ENCODE measurements at places on chromosomes 16 and 17. TPM values are rescaled to one million over a fixed set of nuclear protein-coding genes. Genes with fewer than 3 reads are reported as not detected.

The ABCA8 gene
- not detected for total RNA-seq

The CDH3 gene
- total RNA-seq, result 3.9 TPM

The SIRT7 gene
- 22.0 TPM for total RNA-seq

The KRTAP9-4 gene
- not detected for total RNA-seq

The DRG2 gene
- 41.3 TPM for total RNA-seq

The CRYM gene
- not detected for total RNA-seq

- DNase-seq, result no peak
These were observed 432.3 kb downstream of the XYLT1 start for GRCh38 chr16:17038415-17038814.

DNA sequence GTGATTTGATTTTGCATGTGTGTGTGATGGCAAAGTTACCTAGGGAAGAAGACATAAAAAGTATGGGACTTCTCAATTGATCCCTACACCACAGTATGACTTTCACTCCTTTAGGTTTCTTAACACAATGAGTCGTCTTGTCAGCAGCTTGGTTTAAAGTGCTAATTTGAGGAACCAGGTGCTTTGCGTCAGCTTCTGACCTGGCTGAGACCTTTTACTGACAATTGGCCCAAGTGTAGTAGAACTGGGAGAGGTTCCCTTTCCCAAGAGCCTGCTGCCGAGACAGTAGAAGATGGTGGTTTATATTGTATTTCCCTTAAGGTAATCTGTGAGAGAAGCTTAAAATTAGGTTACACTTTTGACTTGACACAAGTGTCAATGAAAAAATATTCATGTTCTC is 54.9 kb downstream of the LDHD start:
- DNase-seq, result no peak

DNA sequence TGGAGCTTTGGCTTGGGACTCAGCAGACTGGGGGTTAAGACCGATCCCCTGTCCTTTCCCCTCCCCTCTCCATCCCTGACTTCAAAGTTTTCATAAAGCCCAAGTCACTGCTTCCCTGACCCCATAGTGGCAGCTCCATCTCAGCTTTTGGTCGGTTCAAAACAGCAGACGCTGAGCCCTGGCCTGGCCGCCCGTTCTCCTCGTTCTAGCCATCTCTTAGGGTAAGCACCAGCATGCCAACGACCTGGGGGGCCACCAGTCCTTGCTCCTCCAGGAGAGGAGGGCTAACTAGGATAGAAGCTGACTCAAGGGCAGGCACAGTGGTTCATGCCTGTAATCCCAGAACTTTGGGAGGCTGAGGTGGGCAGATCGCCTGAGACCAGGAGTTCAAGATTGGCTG is 1.5 kb upstream of the HIGD1B start:
- no peak for DNase-seq

GRCh38 chr17:41648411-41649195 is 24.2 kb upstream of the KRT17 start:
- peak; percentile 74 for DNase-seq

DNA sequence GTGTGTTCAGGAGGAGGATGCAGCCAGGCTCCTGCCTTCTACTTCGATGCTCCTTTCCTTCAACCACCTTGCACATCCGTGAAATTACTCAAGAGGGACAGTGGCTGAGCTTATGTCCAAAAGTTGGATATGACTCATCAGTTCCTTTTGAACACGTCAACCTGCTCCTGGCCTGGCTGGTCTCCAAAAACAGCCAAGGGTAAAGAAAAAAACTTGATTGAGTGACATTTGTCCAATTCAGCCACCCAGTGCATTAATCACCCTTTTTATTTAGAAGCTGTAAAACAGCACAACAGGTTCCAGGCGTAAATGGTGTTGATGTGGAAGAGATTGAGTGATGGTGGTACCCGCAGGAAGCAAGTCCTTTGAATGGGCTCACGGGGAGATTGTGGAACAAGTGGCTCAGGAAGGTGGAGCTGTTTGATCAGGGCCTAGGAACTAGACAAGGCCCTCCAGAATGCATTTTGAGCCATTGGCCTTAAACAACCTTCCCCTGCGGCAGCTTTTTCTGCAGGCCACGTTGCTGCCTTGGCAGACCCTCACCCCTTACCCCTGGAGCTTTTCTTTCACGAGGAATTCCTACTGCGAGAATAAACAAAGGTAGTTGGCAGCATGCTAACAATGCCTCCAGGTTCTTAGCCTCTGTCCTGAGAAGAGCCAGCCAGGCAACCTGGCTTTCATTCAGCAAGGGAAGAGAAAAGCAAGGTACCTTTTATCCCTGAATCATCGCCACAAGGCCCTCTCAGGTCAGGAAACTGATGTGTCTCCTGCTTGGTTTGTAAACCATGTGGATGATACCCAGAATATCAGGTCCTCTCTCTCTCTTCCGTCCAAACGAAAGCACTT is 173.3 kb upstream of the CACNG5 start:
- DNase-seq, result peak; percentile 92

- no peak for DNase-seq
These were observed 22.6 kb downstream of the TBC1D16 start for GRCh38 chr17:80012765-80013741.

DNA sequence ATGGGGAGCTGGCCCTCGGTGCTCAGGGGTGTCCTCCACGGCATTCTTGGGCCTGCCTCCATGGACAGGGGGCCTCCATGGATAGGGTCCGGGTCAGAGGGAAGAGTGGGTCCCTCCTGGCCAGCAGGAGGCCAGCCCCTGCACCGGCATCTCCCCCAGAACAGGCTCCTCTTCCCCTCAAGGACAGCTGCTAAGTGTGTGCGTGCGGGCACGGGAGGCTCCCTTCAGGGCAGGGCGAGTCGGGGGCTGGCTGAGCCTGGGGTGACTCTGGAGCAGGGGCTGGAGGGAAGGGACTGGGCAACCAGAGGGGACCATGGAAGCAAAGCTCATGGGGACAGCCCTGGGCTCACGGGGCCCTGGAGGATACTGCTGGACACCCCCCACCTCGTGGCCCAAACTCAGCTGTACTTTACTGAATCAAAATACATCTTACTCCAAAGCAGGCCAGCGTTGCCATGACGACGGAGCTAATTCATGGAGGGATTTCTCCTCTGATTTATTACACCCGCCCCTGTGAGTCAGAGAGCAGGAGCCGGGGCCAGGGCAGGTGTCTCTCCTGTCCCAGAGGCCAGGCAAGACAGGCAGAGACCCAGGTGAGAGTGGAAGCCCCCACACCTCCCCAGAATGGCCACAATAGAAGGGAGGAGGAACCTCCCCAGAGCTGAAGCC is 2.1 kb downstream of the CASKIN1 start:
- peak; percentile 90 for DNase-seq

DNA sequence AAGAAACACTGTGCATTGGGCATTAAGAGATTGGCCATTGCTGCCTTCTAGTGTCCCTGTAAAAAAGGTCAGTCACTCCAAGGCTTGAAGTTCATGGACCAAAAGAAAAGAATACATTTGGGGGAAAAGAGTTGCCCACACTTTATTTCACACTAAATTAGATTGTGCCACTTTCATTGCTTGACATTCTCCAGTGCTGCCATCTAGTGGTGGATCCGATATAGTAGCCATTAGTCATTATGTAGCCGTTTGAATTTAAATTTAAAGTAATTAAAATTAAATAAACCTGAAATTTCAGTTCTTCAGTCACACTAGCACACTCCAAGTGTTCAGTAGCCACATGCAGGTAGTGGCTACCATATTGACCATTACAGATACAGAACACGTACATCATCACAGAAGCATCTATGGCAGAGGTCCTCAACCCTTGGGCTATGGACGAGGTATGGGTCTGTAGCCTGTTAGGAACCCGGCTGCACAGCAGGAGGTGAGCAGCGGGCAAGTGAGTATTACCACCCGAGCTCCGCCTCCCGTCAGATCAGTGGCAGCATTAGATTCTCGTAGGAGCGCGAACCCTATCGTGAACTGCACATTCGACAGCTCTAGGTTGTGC is 21.9 kb upstream of the CDH5 start:
- peak; percentile 47 for DNase-seq

DNA sequence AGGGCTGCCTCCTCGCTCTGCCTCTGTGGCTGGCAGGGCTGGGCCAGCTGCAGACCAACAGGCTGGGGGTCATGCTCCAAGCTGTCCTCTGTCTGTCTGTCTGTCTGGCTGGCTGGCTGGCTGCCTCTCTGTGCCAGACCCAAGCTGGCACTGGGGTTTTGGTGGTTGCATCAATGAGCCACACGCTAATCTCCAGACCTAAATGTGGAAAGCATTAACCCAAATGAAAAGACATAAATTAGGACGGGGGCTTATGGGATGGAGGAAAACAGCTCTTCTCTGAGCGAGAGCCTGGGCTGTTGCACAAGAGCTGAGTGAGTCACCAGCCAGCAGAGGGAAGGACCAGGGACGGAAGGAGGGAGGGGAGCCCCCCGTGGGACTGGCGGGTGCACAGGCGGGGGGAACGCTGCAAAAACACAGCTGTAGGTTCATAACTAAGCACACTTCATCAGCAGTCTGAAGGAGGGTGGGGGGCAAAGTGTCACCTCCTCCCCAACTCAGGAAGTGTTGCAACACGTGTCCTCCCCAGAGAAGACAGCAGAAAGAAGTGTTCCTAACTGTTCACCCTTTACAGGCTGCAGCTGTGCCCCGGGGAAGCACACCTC is 83.4 kb downstream of the GAS7 start:
- peak; percentile 69 for DNase-seq

DNA sequence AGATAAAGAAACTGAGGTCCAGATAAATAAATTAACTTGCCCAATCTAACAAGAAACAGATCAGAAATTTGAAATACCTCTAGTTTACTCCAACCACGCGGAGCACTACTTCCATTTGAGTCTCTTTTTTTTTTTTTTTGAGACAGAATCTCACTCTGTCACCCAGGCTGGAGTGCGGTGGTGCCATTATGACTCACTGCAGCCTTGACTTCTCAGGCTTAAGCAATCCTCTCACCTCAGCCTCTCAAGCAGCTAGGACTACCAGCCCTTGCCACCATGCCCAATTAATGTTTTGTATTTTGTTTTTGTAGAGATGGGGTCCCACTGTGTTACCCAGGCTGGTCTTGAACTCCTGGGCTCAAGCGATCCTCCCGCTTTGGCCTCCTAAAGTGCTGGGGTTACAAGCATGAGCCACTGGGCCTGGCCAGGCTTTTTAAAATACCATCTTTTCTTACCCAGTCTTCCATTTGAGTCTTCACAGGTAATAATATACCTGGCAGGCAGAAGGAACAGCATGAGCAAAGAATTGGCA is 3.3 kb upstream of the NACA2 start:
- DNase-seq, result peak; percentile 52

DNA sequence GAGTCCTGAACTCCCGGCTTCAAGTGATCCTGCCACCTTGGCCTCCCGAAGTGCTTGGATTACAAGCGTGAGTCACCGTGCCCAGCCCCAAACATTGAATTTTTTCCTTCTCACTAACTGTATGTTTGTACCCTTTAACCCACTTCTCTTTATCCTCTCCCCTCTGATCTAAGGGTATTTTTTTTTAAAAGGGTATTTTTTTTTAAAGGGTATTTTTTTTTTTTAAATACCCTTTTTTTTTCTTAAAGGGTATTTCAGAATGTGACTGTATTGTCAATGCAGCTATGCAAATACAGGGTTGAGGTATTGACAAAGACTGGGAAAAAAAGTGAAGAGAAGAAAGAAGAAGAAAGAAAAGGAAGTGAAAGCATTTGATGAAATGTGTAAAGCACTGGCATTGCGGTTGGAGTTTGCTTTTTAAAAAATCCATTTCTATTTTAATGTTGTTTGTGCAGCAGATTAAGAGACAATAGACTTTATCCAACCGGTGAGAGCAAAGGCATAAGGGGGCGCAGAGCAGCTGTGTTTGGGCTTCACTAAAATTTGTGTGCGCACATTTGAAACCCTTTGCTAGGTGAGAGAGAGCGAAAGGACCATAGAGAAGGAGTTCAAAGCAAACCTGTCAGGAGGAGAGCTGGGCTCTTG is 42.4 kb downstream of the SYT17 start:
- DNase-seq, result peak; percentile 66

GRCh38 chr16:64907844-64908243 is 214.0 kb downstream of the CDH11 start:
- no peak for DNase-seq

DNA sequence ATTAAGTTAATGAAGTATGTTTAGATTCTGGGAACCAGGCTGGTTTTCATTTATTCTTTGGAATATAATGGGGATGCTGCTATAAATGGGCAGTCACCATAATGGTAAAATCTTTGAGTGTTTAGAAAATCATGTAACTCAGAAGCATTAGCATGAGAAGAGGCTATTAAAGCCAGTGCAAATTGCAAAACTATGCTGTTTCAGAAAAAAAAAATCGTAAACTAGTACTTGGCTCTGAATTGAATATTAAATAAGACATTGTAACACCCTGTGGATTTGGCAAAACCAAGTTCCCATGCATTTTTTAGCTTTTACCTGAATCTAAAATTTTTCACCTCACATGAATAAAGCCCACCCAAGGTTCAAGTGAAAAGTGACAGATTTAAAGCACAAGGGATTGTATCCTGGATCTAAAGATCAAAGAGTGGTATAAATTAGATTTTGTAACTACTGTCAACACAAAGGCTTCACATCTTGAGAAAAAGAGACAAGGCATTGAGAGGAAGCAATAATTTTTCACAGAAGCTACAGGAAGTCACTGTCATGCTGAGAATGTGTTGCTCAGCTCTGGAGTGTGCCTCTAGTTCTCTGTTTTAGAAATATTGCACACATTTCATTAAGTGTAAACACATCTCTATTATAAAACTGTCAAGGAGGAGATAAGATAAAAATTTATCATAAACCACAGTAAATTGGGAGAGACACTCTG is 142.2 kb downstream of the ABCA8 start:
- peak; percentile 14 for DNase-seq

DNA sequence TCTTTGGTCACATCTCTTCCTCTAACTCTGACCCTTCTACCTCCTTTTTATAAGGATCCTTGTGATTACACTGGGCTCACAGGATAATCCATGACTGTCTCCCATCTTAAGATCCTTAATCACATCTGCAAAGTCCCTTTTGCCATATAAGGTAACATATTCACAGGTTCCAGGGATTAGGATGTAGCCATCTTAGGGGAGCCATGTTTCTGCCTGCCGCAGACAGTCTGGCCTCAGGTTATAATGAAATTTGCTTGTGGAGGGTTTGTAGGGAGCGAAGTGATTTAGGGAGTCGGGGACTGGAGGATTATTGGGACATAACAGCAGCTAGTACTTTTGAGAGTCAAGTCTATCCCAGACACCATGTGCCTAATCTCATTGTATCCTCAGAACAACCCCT is 7.7 kb downstream of the EEF2K start:
- no peak for DNase-seq

Measured in M059J (cell line).